ENCODE measurements at places on chromosomes 11 and 22.

DNA sequence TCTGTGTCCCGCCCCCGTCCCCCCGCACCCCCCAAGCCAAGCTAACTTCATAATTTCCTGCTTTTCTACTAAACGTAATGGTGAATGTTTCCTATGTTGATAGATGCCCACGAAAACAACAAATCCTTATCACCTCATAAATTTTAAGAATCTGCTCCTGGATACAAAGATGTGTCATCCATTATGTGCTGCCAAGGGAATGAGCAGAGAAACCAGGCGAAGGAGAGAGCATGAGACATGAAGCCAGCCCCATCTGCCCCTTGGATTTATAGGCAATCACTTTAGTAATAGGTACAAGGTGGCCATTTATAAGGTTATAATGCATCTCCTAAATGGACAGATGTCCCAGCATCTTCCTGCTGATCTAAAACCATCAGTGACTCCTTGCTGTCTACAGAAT, 30.3 kb downstream of the LAYN start:
- DNase-seq, result no peak

DNA sequence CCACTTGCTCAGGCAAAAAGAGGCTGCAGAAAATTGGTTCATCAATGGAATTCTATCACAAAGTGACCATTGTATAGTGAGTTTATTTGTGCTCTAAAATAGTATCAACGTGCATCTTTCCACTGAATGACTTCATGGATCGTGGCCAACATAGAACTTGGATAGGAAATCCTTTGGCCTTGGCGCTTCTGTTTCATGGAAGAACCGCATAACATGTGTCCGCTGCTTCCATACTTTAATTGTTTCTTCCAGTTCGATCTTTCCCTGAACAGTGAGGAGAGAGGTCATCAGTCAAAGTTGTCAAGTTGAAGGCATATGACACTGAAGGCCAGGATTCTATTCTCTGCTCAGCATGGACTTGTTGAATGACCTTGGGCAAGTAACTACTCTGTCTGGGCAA, 4.5 kb downstream of the NDUFA6 start:
- no peak for DNase-seq

- DNase-seq, result no peak
Measured at GRCh38 chr11:111937844-111938243, 701 bp downstream of the DIXDC1 start.

DNA sequence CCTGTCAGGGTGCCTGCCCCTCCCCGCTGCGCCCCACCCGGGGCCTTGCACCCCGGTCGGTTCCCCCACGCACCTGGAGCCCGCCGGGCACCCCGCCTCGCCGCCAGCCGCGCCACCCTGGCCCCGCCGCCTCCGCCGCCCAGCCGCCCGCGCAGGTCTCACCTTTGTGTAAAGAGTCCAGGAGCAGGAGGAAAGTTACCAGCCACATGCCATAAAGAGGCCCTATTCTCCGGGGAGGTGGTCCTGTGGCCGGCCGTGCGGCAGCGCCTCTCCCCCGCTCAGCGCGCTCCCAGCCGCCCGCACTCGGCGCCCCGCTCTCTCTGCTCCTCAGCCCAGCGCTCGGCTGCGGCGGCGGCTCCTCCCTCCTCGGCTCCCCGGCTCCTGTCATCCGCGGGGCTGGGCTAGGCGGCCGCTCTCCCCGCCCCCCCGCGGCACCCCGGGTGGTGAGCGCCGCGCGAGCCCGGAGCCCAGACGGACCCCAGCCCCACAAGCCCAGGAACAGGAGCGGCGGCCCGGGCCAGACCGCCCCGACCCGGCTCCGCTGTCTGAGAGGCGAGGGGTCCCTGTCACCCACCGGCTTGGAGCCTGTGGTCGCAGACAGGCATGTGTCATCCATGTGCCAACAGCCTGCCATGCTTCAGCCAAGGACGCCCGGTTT, at the start of gene DSCAML1:
Gene DSCAML1 (minus strand): TSS at position 345 of the 658 bp plus-strand sequence. CDS start 137 bp downstream, at position 208.
- DNase-seq, result no peak

- peak; percentile 51 for DNase-seq
Measured at GRCh38 chr11:111069066-111069465, 176.5 kb upstream of the POU2AF2 start.

- DNase-seq, result no peak
Measured at GRCh38 chr11:75344186-75344585, 7.3 kb downstream of the ARRB1 start.

DNA sequence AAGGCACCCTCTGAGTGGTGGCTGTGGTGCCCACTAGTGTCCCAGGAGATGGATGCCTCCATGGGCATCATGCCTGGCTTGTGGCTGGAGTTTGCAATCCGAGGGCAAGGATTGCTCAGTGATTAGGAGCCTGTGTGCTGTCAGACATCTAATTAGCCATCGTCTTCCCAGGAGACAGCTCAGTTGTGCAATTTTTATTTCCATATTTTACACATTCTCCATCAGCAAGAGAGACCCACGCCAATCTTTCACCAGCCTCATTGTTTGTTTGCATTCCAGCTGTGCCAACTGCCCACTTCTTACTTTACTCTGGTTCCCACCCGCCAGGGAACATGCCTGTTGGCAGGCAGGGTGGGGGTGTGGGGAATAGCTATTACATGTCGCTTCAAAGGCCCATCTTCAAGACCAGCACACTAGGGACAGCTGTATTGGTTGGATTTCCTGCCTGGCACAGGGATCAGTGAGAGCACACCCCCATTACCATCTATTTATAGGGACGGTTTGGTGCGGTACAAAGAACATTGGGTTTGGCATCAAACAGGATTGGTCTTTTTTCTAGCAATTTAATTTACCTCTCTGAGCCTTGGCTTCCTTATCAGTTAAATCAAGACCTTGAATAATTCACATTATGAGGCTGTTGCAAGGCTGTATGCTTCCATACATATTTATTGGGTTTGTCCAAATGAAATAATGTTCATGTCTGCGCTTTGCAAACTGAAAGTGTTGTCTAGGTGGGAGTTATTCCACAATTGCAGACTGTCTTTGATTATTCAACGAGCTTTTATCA, 80.7 kb upstream of the NAV2 start:
- no peak for DNase-seq

DNA sequence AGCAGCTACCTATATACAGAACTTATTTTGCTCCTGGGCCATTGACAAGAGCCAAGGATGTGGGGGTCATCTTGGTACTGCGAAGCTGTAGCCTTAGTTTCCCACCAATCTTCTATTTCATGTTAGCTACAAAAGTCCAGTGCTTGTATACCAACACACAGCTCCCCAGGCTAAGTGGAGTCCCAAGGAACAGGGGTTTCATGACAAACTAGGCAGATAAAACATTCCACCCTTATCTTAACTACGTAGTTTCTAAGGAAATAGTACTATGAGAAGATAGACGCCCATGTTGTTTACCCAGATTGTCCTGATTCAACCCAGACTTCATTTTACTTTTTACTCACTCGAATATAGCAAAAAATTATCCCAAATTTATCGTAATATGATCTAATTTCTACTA, 218.5 kb downstream of the DYNC2H1 start:
- no peak for DNase-seq

DNA sequence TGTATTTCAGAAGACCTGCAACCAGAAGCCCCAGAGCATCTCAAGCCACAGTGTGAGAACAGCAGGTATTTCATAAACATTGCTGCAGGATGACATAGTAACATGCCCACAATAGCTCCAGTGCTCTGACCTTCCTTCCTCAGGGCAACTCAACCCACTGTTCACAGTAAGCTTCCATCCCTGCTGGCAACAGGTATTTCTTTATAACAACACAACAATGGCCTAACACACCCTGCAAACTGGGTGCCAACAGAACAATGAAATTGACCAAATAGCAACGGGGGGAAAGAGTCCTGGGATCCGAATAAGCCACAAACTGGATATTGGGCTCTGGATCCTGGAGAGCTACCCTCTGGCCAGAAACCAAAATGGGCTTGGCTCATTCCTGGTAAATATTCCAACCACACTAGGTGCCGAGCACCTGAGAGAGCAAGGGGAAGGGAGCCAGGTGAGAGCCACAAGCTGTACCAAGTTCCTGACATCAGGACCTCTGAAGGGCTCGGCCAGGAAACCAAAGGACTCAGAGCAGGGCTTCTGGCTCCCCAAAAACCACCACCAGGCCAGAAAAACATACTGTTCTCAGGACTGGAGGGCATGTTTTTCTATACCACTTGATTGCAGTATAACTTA, 99.5 kb downstream of the MICAL3 start:
- no peak for DNase-seq

DNA sequence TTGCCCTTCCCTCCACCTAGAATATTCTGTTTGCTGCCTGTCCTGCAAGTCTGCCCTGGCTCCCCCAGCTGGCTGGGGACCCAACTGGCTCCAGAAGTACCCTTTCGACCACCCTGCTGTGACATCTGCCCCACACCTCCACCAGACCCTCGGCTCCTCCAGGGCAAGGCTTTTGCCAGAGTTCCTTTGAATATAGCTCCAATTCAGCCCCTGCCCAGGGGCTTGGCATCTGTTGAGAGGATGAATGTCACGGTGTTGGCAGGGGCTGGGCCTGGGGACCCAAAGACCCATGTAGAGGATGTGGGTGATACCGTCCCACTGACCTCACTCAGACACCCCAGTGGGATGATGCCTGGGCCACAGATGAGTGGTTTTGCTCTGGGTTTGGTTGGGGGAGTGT, 4.0 kb downstream of the NLRP6 start:
- no peak for DNase-seq

DNA sequence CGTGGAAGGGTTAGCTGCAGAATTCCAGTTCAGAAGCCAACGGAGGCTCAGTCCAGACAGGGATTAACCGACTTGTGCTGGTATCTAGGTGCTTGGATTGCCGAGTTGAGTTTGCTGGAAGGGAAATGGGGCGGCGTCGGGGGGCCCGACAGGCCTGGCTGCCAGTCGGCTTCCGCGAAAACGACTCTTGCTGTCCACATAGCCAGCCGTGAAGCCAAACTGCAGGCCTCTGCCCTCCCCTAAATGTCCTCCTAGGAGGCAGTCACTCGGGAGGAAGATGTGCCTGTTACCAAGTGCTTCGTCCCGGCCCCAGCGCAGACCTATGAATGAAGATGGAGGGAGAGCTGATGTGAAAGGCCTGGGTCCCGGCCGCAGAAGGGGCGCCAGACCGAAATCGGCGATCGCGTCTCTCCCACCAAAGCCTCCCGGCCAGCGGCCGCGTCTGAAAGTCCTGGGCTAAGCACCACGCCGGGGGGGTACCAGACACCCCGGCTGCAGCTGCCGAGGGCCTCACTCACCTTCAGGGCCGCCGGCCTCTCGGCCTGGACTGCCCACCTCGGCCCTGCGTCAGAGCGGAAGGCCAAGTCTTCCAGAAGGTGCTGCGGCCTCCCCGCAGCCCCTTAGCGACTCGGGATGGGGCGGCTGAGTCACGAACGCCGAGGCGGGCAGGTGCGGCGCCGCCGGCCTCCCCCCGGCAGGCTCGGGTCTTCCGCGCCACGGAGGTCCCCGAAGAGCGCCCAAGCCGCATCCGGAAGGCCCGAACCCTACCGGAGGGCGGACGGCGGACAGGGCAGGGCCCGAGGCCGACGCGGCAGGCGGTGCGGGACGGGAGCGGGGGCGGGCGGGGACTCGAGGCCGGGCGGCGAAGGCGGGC, 7.5 kb downstream of the DPAGT1 start:
- peak; percentile 36 for DNase-seq

- no peak for DNase-seq
Measured at GRCh38 chr11:91749251-91749650, 475.4 kb upstream of the FAT3 start.

GRCh38 chr11:132640952-132641351, 891.3 kb downstream of the OPCML start:
- DNase-seq, result no peak

DNA sequence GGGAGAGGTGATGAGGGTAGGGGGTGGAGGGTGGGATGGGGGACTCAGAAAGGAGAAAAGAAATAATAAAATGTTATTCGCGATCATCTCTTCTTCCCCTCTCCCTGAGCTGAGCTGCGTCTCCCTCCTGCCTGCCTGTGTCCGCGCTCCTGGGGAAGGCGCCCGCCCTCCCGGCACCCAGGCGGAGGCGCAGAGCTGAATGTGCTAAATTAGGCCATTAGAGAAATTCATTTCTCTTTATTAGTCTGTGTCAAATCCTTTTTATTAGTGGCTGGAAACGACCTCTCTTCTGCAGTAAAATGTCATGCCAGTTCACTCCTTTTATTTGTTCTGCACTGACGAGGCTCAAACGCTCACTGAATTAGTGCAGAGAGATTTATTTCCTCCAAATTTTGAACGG, 116.1 kb downstream of the FEZ1 start:
- no peak for DNase-seq

- no peak for DNase-seq
Measured at GRCh38 chr22:39658367-39658766, 87.8 kb downstream of the CACNA1I start.

- DNase-seq, result no peak
Measured at GRCh38 chr11:26944866-26945664, 48.8 kb upstream of the FIBIN start.

DNA sequence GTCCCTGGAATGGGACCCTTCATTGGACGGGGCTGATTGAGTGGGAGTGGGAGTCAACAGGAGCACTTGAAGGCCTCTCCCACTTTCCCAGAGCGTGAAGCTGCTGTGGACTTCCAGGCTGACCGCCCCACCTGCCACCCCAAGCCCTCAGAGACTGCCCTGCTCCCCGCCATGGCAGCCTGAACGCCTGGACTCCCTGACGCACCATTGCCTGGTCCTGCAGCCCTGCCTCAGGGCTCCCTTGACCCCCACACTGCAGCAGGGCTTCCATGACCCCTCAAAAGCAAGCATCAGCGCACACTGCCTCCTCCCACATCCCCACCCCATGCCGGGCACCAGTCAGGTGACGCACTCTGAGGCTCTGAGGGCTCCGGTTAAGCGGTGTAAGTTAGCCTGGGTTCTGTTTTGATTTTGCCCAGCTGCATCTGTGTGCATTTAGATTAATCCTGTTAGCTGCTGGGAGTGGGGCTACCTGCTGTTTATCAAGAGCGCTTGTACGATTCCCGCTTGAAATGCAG, 39.4 kb downstream of the TRIM29 start:
- DNase-seq, result no peak

DNA sequence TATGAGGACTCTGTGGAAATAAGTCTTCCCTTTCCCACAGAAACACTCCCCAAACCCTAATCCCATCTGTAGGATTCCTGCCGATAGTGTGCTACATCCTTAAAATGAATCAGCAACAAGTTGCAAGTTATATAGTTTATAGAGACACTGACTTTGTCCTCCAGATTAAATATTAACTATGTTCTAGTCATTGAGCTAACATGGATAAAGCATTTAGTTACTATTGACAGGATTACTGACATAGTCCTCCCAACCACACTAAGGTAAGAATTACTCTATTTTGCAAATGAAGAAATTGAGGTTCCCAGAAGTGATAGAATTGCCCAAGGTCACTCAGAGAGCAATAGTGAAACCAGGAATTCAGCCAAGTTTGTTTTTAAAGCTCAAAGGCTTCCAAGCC, 1.9 kb downstream of the OR52M1 start:
- DNase-seq, result no peak

GRCh38 chr22:39291523-39291922, 27.9 kb downstream of the RPL3 start:
- no peak for DNase-seq

GRCh38 chr11:119726150-119726553, 2.8 kb downstream of the NECTIN1 start:
- DNase-seq, result no peak

DNA sequence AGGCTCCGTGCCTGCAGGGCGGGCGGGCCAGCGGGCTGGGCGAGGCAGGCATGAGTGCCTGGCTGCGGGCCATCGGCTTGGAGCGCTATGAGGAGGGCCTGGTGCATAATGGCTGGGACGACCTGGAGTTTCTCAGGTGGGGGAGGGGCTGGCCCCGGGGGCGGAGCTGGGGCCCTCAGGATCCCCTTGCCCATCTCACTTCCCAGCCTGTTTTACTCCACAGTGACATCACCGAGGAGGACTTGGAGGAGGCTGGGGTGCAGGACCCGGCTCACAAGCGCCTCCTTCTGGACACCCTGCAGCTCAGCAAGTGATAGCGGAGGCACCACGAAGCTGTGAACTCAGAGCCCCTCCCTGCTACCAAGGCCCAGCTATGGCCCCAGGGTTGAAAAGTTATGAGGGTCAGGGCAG, 5.9 kb downstream of the PHOX2A start:
- peak; percentile 71 for DNase-seq

Measured in inflammatory macrophage (primary cell).